ENCODE measurements at places on chromosomes 4 and X.

DNA sequence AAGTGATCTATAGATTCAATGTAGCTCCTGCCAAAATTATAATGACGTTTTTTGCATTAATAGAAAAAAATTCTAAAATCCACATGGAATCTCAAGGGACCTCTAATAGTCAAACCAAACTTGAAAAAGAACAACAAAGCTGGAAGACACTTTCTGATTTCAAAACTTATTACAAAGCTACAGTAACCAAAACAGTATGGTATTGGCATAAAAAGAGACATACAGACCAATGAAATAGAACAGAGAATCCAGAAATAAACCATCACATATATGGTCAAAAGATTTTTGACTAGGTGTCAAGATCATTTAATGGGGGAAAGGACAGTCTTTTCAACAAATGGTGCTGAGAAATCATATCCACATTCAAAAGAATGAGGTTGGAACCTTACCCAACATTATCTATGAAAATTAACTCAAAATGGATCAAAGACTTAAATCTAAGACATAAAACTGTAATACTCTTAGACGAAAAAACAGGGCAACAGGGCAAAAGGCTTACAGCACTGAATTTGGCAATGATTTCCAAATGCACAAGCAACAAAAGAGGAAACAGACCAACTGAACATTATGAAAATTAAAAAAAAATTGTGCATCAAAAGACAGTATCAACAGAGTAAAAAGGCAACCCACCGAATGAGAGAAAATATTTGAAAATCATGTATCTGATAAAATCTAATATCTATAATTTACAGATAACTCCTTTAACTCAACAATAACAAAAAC lies 3.9 kb downstream of the FBXO8 start:
- no peak for DNase-seq

DNA sequence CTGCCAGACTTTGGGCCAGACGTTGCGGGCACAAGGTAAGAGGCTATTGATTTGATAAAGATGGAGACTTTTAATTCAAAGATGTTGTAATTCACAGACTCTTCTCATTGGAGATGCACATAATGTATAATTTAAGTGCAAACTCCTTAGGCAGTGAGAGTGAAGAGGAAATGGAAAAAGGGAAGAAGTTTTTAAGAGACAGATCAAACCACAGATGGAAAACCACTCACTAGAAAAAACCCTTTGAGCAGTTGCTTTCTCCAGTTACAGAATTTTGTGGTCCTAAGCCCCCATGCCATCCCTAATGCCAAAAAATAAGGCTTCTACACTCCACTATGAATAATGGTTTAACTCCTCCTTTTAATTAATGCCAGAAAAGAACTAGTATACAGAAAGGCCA lies 977.1 kb upstream of the PRKX start:
- no peak for DNase-seq

DNA sequence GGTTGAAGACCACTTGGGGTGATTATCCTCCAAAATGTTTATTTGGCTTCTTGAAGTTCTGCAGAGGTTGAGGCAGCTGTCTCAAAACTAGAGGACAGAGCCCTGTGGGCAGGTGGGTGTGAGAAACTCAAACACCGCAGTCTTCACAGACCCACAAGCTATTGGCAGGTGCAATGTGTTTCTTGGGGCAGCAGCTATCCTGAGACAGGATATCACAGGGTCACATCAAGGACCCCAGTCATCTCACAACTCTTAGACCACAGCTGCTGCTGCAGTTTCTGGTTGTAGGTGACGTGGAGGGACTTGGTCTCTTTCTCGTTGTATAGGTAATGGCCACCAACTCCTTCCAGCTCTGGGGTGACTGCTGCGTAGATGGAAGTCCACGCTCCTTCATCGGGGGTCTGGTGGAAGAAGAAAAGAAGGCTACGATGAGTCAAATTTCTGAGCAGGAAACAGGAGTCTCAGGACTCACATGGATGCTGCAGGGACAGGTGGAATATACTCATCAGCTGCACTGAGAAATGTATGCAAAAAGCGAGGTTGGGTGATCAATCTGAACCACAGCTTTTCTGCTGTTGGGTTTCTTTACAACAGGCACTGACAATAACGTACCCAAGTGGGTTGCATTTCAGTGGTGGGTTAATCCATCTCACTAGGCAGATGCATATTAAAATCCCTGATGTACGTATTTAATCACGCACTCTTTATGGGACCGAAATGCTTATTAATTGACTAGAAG lies 279.8 kb downstream of the DHRSX start:
- DNase-seq = no peak

DNA sequence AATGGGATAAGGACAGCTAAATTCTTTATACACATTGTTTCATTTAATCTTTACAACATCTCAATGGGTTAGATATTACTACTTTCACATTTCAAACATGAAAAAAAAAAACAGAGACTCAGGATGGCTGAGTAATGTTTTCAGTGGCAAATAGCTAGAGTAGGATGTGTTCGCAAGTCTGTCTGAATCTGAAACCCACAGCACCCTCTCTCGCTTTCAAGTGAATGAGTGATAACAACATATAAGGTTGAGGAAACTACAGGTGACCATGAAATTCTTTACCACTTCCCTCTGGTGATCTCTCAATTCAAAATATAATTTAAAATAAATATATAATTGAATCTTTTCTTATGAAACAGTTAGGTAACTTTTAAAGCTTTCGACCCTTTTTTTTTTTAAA lies 162.6 kb downstream of the PRR32 start:
- no peak for DNase-seq

DNA sequence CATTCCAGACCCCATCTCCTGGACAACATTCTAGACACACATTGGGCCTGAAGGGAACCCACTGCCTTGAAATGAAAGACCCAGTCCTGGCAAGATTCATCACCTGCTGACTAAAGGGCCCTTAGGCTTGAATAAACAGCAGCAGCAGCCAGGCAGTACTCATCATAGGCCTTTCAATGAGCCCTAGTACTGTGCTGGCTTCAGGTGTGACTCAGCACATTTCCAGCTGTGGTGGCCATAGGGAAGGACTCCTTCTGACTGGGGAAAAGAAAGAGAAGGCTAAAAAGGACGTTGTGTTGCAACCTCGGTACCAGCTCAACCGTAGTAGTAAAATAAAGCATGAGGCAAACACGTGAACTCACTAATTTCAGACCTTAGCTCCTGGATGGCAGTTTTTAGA lies 344.0 kb downstream of the ACTRT1 start:
- no peak for DNase-seq

- DNase-seq = no peak
Observed at GRCh38 chrX:30997411-30997810, 74.4 kb downstream of the FTHL17 start.

DNA sequence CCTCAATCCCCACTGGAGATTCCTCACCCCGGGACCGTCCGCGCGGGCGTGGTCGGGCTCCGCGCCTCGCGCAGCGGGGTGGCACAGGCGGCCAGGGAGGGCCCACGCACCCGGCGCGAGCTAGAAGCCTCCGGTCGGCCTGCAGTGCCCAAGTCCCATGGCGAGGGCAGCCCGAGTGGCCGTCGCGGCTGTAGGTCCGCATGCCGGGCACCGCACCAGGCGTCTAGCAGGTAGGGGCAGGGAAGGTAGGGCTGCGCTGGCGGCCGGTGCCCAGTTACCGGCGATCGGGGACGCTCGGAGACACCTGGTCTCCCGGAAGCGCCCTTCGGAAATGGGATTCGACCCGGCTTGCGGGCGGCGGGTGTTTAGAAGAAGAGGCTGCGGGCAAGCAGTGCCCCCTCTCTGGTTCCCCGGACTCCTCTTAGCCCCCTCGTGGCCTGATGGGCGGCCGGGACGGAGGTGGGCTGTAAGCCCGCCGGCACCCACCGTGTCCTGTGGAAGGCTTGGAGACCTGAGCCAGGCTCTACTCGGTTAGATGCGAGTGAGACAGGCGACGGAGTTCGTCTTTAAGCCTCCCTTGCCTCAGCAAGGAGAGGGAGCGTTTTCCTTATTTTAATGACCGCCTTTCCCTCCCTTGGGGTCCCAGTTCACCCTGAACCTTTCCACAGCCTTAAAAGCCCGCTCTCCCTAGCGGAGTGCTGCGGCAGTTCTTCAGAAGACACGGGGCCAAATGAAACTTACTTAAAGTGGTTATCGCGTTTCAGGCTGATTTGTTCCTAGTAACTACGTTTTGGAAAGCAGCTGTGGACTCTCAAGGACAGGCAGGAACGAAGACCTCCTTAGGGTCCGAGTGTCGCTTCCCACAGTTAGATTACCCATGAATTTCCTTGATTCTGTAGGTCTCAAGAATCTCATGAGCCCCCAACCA lies 821 bp downstream of the SLITRK2 start:
- DNase-seq = no peak

DNA sequence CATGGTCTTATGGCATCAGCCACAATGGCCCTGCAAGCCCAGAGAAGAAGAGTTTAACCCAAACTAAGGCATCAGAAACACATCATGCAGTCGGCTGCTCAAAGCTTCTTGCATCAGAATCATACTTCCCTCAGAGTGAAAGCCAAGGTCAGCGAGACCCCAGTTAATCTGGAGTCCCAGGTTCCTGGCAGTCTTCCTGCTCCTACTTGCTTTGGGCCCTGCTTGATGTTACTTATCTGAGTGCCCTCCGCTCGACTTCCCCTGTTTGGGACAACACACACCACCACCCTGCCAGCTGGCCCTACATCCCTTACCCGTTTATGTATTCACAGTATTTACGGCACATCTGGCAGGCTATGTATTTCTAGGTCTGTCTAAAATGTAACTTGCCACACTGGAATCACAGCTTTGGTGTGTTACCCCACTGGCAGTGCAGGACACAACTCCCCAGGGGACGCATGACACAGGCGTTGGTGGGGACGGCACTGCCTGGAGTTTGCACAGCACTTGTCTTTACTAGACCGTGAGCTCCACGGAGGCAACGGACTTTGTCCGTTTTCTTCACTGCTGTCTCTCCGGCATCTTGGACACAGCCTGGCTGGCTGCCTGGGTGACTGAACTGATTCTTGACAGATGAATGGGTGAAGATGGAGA lies 22.8 kb downstream of the CRMP1 start:
- DNase-seq = no peak

DNA sequence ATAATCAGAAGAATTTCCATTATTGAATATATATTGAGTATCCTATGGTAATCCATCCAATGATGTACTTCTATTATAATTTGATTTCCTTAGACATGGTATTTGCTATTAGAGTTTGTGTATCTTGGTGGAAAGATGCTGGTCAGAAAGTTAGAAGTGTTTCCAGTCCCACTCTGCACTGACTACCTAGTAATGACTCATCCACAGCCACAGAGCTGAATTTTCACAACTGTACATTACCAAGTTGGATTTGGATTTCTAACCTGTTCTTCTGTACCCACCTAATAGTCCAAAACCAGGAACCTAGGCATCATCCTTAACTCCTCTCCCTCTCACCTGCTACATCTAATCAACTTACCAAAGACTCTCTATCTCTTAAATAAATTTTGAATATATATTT lies 145.4 kb downstream of the REELD1 start:
- DNase-seq = no peak
